GM23248 (cell line): ENCODE measurements at places on chromosomes 5 and 9. TPM values are rescaled to one million over a fixed set of nuclear protein-coding genes. Genes with fewer than 3 reads are reported as not detected.

GFI1B gene
- not detected in 2 replicates for polyA plus RNA-seq

GRCh38 chr5:89573345-89573744, 690.4 kb upstream of the MEF2C start:
- no peak for DNase-seq

FCN2 gene
- not detected in 2 replicates for polyA plus RNA-seq

DNA sequence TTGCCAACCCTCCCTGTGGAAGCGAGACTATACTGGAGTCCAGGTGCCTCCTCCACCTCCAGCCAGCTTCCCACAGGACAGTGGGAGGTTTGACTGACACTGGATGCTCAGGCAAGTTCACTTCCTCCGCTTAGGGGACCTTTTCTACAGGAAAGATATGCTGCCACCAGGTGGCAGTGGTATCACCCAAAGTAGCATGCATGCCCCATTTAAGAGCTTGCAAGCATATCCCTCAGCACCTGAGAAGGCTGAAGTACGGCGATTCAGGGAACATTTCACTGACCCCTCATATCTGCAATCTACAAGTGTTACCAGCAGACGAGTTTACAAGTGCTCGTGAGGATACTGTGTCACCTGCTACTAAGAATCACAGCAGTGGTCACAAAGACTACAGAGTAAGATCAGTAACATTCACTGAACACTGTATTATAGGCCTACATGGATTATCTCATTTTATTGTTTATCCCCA, 75.5 kb downstream of the KLHL3 start:
- DNase-seq = peak; percentile 81

- peak; percentile 92 for DNase-seq
These were observed at the start of gene PCDHGA12 for GRCh38 chr5:141430332-141431113. TSS of gene PCDHGA12 (plus strand) at chr5:141430507. CDS start at chr5:141430760, 253 bp downstream.

GRCh38 chr5:69498384-69498783, 5.8 kb downstream of the OCLN start:
- DNase-seq = peak; percentile 26

DNA sequence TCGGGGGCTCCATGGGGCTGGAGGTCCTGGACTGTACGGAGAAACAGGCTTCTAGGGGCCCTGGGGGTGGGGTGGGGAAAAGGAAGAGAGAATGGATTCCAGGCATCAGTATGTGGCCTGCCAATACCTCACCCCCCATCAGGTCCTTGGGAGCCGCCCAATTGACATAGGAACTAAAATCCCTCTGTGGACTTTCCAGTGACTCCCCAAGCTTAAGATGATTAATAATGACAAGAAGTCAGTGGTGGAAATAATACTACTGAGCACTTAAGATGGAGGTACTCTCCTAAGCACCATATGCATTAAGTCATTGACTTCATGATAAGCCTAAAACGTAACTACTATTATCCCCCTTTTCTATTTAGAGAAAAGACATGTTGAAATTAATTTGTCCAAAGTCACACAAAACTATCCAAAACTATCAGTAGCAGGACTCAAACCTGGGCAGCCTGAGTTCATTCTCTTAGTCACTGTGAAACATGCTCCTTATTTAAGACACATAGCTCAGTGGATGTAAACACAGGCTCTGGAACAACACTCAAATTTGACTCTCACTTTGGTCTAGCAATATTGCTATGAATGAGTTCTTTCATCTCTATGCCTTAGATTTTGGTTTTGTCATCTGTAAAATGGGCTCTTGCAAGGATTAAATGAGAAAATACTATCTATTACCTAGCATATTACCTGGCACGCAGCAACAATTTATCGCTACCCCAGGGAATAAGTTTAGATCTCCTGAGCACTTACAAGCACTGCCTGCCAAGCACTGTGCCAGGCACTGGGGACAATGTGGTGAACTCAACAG, 9.5 kb downstream of the SPRY4 start:
- no peak for DNase-seq

DNA sequence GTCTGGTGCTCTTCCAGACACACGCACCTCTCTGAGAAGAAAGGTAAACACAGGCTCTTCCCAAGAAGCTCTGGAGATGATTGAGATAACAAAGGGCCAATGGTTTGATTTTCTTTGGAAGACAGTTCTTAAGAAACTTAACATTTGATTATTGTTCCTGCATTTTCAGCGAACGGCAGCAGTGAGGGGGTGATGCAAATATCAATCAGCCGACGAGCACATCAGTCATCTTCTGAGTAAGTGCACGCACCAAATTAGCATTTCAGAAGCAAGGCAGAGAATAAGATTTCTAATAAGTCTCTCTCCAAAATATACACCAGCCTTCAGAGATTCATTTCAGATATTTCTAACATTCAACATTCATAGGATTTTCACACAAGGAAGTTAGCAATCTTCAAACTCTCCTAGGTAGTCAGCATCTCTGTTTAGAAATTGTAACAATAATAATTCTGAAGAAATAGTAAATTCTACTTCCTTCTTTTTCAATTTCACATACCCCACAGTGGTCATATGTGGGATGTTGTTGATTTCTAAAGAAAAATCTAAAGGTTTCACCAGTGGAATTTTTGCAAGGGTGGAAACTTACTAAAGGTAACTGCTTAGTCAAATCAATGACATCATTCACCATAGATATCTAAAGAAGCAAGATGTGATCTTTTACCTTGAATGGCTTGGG, 250.3 kb downstream of the SEC61B start:
- DNase-seq = no peak

- no peak for DNase-seq
These were observed 261.1 kb downstream of the MLLT3 start for GRCh38 chr9:20361229-20361628.

GRCh38 chr5:67657055-67657454, 460.5 kb upstream of the CD180 start:
- no peak for DNase-seq

DNA sequence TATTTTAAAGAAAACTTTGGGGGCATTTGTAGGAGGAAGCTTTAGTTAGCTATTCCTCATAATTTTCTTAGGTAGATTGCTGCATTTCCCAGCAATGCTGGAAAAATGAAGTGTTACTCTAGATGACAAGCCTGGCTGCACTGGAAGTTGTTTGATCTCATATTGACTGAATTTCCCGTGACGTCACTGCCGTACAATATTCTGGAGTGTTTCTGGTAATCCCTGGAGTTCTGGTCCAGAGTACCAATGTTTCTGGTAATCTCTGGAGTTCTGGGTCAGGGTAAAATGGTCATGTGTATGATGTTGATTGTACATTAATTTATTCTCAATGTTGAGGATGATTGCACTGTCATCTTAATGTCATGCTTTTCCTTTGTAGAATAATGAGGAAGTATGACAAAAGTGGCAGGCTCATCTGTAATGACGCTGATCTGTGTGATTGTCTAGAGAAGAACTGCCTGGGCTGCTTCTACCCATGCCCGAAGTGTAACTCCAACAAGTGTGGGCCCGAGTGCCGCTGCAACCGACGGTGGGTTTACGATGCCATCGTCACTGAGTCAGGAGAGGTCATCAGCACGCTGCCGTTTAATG, 26.2 kb downstream of the ARL14EPL start:
- DNase-seq = no peak

- DNase-seq = peak; percentile 19
These were observed 19.4 kb downstream of the DTWD2 start for GRCh38 chr5:118968925-118969375.

PDLIM4 gene
- 153 and 156 TPM in 2 replicates for polyA plus RNA-seq

GRCh38 chr5:93572608-93573353, 8.2 kb downstream of the NR2F1-AS1 start:
- peak; percentile 47 for DNase-seq

- no peak for DNase-seq
These were observed 108.0 kb downstream of the STARD4 start for GRCh38 chr5:111404270-111404769.

KLF9 gene
- 2.5 and 2.6 TPM in 2 replicates for polyA plus RNA-seq

DNA sequence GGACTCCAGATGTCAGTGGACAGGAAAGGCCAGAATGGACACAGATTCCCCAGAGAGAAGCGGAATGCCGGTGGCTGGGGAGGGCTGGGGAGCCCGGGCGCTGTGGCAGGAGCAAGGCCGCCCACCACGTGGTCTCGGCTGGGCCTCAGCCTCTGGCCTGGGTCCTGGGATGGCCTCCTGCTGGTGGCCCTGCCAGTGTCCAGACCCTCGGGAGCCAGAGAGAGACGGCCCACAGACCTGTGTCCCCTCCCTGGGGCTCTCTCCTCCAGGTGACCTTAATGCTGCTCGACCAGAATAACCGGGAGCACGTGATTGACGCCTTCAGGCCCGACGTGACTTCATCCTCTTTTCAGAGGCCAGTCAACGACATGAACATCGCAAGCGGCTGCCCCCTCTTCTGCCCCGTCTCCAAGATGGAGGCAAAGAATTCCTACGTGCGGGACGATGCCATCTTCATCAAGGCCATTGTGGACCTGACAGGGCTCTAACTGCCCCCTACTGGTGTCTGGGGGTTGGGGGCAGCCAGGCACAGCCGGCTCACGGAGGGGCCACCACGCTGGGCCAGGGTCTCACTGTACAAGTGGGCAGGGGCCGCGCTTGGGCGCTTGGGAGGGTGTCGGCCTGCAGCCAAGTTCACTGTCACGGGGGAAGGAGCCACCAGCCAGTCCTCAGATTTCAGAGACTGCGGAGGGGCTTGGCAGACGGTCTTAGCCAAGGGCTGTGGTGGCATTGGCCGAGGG, 19.0 kb downstream of the FBXW5 start:
- DNase-seq = no peak

DOCK8 gene
- not detected in 2 replicates for polyA plus RNA-seq
